ENCODE measurements at places on chromosomes 7 and 10.

DNA sequence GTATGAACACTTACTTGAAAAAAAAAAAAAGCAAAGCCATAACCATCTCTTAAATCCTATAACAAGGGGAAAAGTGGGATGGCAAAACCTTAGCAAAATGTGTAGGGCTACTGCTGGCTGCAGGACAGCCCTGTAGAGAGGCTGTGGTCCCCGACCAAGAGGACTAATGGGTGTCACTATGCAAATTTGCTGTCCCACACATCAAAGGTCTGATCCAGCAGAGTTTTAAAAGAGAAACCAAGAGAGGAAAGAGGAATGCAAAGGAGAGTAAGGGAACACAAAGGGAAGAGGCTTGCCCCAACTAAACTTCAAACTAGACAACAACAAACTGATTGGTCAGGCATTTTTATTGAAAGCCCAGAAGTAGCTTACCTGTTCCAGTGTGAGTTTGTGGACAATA lies 3.1 kb upstream of the ZNRF2 start:
- no peak for DNase-seq

DNA sequence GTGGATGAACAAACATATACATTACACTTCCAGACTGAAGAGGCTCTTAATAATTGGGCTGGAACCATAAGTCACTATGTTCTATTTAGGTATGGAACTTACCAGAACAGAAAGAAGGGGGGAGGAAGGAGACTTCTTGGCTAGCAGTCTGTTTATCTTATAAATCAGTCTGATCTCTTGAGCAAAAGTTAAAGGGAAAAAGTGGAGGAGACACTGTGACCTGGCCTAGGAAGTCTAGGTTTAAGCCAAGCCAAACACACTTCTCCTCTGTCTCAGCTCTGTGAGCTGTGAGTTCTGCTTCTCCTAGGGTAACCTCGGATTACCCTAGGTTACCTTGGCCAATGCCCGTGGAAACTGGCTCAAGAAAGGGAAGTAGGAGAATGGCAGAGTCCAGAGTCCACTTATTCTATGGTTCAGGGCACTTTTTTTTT lies 95.2 kb downstream of the PFKFB3 start:
- no peak for DNase-seq

DNA sequence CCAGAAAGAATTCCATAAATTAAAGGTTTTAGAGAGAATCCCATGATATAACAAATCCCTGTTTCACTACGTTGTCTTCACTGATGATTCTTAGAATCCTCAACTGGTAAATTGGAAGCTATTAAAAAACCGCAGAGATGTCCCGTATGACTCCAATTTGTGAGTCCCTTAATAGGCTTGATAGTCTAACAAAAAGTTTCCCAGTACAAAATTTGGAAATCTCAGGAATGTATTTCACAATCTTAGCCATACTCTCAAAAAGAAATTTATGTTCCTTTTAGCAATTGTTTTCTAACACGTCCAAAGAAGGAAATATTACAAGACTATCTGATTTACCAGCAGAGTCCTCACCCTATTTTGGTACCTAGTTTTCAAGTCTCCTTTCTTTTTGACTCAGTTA lies 2.5 kb downstream of the TES start:
- no peak for DNase-seq

DNA sequence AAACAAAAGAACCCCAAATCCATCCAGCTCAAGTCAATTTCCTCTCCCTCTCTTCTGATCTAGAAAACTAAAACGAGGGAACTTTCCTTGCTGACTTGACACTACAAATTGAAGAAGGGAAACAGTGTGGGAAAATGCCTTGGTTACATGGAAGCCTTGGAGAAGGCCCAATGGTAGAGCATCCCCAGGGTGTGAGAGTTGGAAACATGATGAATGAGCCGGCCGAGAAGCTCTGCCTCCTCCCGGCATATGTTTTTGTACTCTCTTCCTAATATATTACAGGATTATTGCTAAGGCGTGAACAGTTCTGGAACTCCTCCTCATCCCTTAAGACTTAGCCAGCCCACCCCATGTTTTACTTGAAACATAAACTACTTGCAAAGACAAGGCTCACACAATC lies 618.2 kb upstream of the MGMT start:
- no peak for DNase-seq

- DNase-seq, result peak; percentile 13
These were observed 2.1 kb upstream of the SORCS3 start for GRCh38 chr10:104638861-104639589.

- DNase-seq, result no peak
These were observed 22.0 kb upstream of the ABCB4 start for GRCh38 chr7:87497482-87497881.

GRCh38 chr10:98367604-98368451 lies 47.2 kb downstream of the PYROXD2 start:
- no peak for DNase-seq

- no peak for DNase-seq
These were observed 119.7 kb upstream of the SEMA3A start for GRCh38 chr7:84314263-84314662.

DNA sequence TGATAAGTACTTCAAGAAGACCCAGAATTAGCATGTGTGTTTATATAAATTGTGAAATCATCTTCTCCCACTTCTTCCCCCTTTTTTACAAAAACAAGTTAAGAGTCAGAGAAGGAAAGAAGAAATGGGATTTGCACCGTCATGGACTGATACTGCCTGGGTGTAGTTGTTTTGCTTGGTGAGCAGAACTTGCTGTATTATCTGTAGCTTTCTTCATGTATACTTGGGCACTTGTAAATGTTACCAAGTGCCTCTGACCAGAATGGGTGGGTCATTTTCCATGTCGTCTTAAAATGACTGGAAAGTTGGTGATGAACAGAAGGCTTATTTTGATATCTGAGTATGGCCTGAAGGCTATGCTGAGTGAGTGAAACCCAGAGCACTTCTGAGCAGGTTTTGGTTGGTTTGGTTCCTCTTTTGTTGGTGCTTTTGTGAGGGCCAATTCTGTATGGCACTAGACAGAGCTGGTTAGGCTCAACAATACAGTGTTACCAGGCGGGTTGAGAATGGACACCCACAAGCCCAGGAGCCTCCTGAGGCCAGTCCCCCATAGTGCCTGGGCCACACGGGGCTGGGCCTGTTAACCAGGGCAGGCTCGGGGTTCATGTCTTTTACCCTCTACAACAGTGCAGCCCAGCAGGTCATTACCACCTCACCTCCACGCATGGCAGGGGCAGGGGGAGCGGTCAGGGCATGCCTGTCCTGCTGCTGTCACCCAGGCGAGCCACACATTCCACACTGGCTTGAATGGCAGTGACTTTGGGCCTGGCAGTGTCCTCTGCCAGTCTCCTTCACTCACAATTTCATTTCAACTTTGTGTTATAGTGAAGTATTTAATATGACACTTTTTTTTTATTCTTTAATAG lies 115.1 kb downstream of the CCNY start:
- DNase-seq, result peak; percentile 18

DNA sequence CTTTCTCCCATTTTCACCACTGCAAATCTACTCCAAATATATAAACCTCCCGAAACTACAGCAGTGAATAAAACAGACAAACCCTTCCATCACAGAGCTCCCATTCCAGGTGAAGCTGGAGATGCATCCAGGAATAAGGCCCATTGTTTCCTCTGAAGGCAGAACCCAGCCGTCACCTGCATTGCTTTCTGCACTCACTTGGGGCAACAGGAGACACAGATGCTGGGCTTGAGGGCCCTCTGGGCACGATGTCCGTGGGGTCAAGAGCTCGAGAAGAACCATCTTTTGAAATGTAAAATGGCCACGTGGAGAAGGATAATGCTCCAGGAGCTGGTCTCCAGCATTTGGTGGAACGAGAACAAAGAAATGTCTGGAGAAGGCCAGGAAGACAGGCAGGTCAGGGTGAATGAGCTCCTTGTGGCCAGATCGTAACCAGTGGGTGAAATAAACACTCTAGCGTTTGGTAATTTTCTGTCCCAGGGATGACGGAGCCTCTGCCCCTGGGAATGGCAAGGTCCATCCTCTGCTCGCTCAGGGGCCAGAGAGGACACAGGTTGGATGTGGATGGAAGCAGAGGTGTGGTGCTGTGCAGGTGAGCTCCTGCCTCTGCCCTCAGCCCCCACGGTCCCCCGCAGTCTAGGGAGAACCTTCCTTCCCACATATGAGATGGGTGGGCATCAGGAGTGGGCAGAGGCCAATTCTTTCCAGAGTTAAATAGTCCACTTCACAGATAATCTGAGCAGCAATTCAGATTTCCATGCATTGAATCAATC lies 556.1 kb downstream of the DNAJB6 start:
- no peak for DNase-seq

DNA sequence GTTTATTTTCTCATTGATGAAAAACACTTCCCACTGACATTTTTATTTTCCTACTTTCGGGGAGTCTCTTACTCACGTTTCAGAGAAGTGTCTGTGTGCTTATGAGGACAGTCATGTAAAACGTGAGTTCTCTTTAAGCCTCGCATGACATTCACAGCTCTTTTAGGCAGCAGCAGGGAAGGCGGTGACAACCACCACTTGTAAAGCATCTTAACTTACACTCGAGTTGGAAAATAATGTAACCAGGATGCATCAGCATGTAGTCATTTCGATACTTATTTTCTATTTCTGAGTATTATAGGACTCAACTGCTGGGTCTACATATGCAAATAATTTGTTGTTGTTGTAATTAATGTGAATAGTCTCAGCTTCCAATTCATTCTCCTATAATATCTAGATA lies 153.6 kb downstream of the SEMA3D start:
- DNase-seq, result peak; percentile 42

GRCh38 chr10:80518807-80519360 lies 18.8 kb upstream of the SH2D4B start:
- DNase-seq, result no peak

GRCh38 chr10:62652114-62652513 lies 152.4 kb upstream of the ADO start:
- peak; percentile 74 for DNase-seq

GRCh38 chr7:105213611-105214010 lies 175.1 kb downstream of the SRPK2 start:
- DNase-seq, result no peak
